ENCODE measurements at places on chromosomes 5 and 9.

GRCh38 chr5:113897748-113898147 lies 384.3 kb downstream of the YTHDC2 start:
- no peak for DNase-seq

DNA sequence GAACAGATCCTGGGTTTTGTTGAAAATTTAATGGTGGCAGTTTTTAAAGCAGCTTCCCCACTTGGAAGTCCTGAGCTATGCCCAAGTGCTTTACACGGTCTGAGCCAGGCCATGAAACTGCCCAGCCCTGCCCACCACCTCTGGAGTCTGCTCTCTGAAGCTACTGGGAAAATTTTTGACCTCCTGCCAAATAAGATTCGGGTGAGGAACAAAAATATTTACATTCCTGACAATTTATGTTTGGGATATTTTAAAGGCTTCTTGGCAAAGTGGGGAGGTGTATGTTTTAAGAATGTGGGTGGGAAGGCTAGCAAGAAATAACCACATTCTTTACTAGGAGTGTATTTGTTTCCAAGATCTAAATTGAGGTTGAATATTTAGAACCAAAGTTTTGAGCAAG lies 50.0 kb downstream of the HACD4 start:
- DNase-seq = no peak

DNA sequence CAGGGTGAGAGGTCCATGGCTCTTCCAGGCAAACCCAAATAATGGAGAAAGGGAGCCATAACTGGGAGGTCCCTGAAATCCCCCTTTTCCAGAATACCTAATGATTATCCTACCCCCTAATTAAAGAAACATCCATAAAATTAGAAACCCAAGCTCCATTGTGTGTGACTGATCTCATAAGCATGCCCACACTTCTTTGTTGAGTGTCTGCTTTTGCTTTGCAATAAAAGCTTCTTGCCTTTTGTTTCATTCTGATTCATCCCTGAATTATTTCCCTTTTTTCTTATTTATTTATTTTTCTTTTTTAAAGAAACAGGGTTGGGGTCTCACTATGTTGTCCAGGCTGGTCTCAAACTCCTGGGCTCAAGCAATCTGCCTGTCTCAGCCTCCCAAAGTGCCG lies 33.1 kb downstream of the BTF3 start:
- no peak for DNase-seq

GRCh38 chr9:109383356-109383755 lies 62.5 kb upstream of the EPB41L4B start:
- no peak for DNase-seq

GRCh38 chr9:88979021-88979420 lies 12.2 kb upstream of the S1PR3 start:
- no peak for DNase-seq

DNA sequence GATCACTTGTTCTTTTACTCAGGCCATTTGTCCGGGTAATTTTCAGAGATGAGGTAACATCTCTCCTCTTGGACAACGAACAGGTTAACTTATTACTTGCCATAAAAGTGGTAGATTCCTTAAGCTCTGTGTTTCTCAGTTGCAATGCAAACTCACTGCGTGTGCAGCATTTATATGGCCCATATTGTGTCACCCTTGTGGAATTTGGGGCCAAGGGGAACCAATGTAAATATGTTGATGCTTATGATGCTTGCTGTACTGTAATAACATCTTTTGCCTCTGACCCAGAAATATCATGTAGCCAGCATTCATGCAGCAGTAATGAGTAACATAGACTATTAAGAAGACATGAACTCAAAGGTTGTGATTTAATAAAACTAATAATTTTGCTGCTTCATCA lies 175.8 kb downstream of the ADAMTS6 start:
- DNase-seq = no peak

DNA sequence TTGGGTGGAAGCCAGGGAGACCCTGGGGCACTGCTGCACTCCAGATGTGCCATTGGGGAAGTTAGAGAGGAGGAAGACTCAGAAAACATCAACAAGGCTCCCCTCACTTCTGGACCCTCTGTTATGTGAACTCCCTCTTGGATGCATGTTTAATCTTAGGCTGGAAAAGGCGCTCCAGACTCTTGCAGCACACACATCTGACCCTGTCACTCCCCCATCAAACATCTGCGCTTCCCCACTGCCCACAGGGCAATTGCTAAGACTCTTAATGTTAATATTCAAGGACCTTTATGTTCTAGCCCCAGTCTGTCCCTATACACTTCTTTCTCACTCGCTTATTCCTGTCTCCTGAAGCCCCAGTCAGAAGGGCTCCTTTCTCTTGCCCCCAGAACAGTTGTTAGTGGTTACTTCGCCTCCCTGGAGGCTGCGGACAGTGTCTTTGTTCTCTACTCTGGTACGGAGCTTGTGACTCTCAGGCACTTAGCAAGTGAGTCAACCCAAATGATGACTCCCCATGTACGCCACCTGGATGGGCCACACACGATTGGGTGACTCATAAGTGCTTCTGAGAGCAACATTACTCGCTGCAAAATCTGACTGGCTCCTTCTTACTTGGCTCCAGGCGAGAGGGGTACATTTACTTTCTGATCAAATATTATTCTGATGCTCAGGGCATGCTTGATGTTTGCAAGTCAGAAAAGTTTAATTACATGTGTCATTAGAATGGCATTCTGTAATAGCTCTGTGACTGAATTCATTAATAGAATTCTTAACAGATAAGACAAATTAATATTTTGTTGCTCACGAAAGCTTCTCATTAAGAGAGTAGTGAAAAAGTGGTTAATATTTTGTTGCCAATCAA lies 193.6 kb downstream of the HSPA4 start:
- DNase-seq = no peak

GRCh38 chr9:71758785-71759184 lies 9.5 kb downstream of the CEMIP2 start:
- DNase-seq = peak; percentile 44

GRCh38 chr9:110199643-110200042 lies 8.3 kb downstream of the C9orf152 start:
- DNase-seq = no peak

DNA sequence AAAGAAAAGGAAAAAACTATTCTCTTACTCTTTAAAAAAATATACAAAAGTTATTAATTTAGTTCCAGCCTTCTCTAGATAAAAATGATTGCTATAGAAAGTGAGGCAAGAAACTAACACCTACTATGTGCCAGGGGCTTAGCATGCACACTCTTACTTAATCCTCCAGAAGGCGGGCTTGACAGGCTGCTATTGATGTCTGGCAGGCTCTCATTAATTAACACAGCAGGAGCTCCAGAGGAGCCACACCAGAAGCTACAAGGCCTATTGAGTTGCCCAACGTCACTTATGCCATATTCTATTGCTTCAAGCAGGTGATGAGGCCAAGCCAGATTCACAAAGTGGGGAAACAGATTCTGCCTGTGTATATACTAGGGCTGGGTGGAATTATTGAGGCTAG lies 54.6 kb upstream of the CLINT1 start:
- DNase-seq = no peak

- DNase-seq = no peak
Measured at GRCh38 chr5:17910318-17910717, 276.1 kb downstream of the TAF11L14 start.

GRCh38 chr9:20551236-20551635 lies 71.1 kb downstream of the MLLT3 start:
- DNase-seq = no peak

DNA sequence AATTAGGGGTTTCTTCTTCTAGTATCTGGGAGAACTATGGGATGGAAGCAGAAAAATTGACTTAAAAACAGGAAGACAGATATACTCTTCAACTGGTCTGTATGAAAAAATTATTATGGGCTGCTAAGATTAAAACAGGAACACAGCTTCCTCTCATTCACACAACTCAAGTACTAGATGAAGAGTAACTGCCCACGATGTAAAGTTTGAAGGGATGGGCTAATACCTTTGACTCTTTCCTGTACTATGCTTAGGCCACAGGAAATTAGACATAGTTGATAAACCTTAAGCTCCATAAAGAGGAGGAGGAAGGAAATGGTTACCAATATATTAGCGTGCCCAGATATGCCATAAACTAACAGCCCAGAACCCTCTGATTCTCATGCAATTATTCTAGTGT lies 88.6 kb downstream of the ANKRD31 start:
- DNase-seq = no peak

DNA sequence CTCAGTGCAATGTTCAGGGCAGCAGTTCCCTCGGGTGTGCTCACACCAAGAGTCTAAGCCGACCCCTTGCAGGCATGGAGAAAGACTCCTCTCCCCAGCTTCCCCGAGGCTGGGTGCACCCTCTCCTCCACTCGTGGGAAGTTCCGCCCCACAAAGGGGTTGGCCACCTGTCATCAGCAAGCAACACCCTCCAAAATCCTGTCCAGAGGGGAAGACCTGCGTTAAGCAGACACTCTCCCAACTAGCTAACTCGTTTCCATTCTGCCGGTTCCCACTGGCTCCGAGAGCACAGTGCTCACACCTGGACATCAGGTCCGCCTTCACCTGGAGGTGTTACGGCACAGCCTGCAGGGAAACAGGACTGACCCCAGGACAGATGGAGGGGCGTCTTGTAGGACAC lies 117.9 kb upstream of the IRX4 start:
- no peak for DNase-seq

GRCh38 chr9:89481538-89481915 lies 16.4 kb downstream of the SEMA4D start:
- DNase-seq = peak; percentile 36

GRCh38 chr5:77129391-77129990 lies 42.4 kb upstream of the ZBED3 start:
- no peak for DNase-seq

DNA sequence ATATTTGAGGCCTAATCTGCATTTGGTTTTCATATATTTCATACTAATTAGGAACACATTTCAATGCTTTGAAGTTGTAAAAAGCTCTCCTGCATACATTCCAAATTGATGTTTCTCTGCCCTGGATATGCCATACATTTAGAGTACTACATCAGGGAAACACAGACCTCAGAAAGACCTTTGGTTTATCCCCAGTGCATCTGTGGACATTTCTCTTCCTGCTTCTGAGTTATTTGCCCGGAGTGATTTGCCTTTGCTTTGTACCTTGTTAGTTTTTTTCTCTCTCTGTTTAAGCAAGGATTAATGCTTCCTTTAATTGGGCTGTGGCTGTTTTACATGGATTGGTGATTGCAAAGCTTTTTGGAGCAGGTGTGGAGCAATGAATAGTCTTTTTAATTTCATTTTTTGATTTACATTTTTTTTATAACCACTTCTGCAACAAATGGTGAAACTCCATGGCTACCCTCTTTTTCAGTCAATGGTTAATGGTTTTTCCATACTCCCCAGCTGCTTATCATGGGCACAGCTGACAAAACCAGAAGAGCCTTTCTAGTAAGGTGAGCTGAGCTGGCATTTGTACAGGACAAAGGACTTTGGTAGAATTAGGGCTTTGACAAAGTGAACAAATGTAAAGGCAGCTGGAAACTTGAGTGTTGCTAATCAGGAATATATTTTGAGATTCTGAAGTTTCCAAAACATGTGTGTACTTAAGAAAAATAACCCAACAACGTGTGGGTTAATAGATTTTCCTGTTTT lies 54.2 kb downstream of the ZSWIM6 start:
- DNase-seq = no peak

- peak; percentile 53 for DNase-seq
Measured at GRCh38 chr5:132227485-132228240, at the start of gene P4HA2. TSS of gene P4HA2 (minus strand) at chr5:132227853. CDS start at chr5:132218626, 9,227 bp downstream.

GRCh38 chr9:86096386-86096785 lies 3.0 kb downstream of the GOLM1 start:
- no peak for DNase-seq

DNA sequence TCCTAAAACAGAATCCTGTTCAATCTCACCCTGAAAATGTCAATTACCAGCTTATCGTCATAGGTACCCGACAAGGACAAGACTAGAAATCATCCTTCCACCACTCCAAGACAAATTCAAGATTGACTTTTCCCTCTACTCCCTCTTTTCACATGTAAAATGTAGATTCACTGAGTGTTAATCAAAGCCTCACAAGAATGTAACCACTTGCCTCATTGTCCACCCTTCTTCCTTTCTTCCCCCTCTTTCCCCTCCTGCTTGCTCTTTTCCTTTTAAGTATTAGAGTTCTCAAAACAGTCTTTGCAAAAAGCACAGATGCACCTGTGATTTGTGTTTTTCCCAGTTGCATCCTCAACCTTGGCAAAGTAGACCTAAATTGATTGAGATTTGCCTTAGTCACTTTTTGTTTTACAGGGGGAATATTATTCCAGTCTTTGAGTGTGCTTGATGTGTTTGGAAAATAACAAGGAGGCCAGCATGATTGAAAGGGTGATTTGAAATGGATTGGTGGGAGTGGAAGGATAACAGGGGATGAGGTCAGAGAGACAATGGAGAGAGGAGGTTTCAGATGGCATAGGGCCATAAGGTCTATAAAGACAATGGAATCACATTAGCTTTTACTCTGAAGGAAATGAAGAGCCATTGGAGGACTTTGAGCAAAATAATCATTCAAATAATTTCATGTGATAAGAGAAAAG lies 231.3 kb upstream of the TYRP1 start:
- DNase-seq = no peak

- DNase-seq = no peak
Measured at GRCh38 chr5:104400941-104401340, 838.4 kb upstream of the NUDT12 start.

DNA sequence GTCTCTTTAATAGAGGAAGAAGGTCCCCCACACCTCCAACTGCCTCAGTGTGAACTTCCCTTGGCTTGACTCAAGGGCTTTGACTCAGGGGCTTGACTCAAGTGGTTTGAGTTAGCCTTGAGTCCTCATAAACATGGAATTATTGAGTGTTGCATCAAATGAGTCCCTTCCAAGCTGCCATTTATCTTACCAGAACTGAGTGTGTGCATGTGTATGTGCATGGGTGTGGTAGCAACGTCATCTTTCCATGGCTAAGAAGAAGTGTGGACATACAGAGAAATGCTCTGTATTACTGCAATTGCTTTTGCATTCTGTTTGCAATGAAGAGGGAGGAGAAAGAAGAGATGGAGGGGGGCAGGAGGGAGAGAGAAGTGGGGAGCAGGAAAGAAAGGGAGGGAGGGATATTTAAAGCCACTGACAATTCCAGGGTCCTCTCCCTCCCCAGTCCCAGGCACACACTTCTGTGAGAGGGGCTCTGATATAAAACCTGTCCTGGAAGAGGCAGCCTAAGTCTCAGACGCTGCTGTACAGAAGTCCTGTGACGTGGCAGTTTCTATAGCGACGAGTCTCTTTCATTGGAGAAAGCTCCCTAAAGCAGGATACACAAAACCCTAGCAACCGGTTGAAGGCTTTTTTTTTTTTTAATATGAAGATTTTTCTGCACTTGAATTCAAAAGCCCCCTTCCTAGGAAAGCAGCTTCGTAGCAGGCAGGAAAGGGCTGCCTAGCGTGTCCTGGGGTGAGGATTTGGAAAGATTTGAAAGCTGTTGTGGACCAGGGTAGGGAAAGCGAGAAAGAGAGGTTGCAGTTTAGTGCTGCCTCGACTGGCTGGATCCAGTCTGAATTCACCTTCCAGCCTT lies 93.3 kb upstream of the MAP1B start:
- DNase-seq = no peak

All from CD8-positive, alpha-beta T cell (primary cell).